ENCODE measurements at places on chromosomes 7 and 10.

GRCh38 chr7:618539-619367 lies 99.1 kb upstream of the PDGFA start:
- DNase-seq, result no peak

GRCh38 chr10:76341740-76342139 lies 910.3 kb downstream of the LRMDA start:
- no peak for DNase-seq

DNA sequence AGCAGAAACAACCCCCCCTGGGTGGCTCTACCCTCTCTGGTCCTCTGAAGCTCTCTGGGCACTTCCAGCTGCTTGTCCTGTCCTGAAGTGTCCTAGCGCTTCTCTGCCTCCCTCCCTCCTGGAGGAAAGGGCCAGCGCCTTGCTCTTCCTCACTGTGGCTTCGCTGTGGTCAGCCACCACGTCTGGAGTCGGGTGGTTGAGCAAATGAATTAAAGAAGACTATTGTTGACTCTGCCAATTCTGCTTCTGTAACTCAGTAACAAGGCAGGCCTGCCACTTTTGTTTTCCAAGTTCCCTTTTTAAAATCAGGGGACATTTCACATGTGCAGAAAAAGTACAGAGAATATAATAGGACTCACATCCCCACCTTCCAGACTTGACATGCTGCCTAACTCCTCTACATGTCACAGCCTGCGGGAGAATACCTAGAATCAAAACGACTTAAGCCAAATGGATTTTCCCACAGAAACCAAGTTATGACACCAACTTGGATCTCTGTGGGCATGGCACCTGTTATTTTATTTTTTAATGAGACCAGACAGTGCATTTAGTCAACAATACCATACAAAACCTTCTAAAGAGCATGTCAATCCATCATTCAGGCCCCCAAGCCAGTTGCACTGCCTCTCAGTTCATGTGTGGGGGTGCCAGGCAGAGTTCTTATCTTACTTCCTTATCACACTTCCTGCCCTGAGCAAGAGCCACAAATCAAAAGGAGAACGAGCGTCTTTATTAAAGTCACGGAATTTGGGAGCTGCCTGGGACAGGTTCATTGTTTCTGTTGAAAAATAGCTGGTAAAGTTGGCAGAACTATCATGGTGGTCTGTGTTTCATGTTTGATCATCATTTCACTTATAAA lies 6.8 kb downstream of the FFAR4 start:
- DNase-seq, result no peak

DNA sequence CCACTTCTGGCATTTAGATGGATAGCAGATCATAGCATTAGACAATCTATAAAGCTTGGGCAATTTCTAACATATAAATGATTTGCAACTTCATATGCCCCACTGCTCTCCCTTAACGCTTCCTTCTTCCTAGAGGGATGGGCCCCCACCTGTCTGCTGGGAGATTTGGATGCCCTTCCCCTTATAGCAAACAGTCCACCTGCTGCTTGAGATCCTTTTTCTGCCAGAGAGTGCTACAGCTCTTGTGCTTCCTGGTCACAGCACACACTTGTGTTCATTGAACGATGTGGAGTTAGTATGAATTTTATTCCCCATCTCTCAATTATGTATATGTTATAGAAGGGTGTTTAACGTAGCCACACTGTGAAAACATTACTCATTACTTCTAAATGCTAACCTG lies 10.4 kb upstream of the PCGF5 start:
- DNase-seq, result no peak

GRCh38 chr7:20331910-20332813 lies 1.5 kb downstream of the ITGB8 start:
- no peak for DNase-seq

- DNase-seq, result no peak
Measured at GRCh38 chr10:71316056-71316785, 2.8 kb upstream of the SLC29A3 start.
